Suppressor macrophage treated with lipopolysaccharide for 4 hours (primary cell): ENCODE measurements at places on chromosomes 2 and 18.

DNA sequence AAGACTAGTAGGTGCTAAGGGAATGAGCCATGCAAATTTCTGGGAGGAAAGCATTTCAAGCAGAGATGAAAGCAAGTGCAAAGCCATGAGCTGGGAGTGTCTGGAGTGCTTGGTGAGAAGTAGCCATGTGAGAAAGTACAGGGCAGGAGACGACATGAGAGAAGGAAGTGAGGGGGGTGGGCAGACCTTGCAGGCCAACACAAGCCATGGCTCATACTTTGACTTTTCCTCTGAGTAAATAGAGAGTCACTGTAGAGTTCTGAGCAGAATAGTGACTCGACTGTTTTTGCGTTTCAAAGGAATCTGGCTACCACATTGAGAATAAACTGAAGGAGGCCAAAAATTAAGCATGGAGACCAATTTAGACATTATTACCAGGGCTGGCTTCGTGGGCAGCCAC is 42.2 kb downstream of the SCN2A start:
- no peak for DNase-seq

- DNase-seq: no peak
Measured at GRCh38 chr2:66111706-66112105, 323.2 kb upstream of the MEIS1 start.

DNA sequence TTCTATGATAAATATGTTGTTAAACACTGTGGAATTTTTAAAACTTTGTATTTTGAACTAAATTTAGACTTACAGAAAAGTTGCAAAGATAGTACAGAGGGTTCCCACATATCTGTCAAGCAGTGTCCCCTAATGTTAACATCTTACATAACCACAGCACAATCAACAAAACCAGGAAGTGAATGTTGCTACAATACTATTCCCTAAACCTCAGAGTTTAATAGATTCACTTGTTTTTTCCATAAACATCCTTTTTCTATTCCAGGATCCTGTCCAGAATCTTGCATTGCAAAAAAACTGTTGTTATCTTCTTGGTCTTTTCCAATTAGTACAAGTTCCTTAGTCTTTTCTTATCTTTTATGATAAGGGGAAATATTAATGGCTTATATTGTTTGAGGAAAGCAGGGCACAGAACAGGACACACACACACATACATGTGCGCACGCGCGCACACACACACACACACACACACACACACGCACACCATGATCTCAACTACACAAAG is 251.1 kb upstream of the TRIB2 start:
- DNase-seq: no peak

DNA sequence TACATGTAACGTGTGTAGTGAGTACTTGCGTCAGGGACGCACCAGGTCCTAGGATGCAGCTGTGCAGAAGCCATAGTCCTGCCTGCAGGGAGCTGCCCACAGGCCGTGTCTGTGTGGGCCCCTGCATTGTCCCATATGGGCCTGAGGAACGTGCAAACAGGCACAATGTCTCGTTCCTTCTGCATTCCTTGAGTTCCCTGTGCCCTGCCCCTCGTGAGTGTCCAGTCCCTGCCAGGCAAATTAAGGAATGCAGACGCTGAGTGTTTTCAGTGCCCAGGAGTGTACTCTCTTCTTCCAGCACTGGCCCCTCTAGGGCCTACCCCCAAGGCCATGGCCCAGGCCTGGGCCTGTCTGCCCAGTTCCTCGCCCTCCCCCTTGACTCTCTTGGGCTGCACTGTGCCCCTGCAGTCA is 61.8 kb downstream of the FAM168B start:
- DNase-seq: no peak

- DNase-seq: no peak
Measured at GRCh38 chr2:222959358-222959757, 92.6 kb upstream of the KCNE4 start.
